Purkinje cell (primary cell): ENCODE measurements at places on chromosomes 1 and 21. TPM values are rescaled to one million over a fixed set of nuclear protein-coding genes. Genes with fewer than 3 reads are reported as not detected.

CCDC181 gene
- polyA plus RNA-seq, result 13.1 and 16.6 TPM in 2 replicates

OR2G3 gene
- polyA plus RNA-seq, result not detected in 2 replicates

TM2D1 gene
- polyA plus RNA-seq, result 345 and 419 TPM in 2 replicates

HES5 gene
- 0.62 TPM in 1 of 2 replicates, not detected in the other for polyA plus RNA-seq

NPR1 gene
- 0.23 and 1.7 TPM in 2 replicates for polyA plus RNA-seq

CRP gene
- not detected in 2 replicates for polyA plus RNA-seq

CDK18 gene
- 0.85 TPM in 1 of 2 replicates, not detected in the other for polyA plus RNA-seq

SEMA4A gene
- 0.15 and 2.8 TPM in 2 replicates for polyA plus RNA-seq

HES2 gene
- not detected in 2 replicates for polyA plus RNA-seq

OTUD7B gene
- 3.5 and 3.9 TPM in 2 replicates for polyA plus RNA-seq

INSRR gene
- not detected in 2 replicates for polyA plus RNA-seq

SLAMF8 gene
- polyA plus RNA-seq, result not detected in 2 replicates

CAPN9 gene
- 0.09 TPM in 1 of 2 replicates, not detected in the other for polyA plus RNA-seq

KANK4 gene
- polyA plus RNA-seq, result not detected in 2 replicates

GJA8 gene
- polyA plus RNA-seq, result not detected in 2 replicates

LENEP gene
- polyA plus RNA-seq, result not detected in 2 replicates

ID3 gene
- 1.3 TPM in 1 of 2 replicates, not detected in the other for polyA plus RNA-seq

STIL gene
- polyA plus RNA-seq, result 1.2 TPM in 1 of 2 replicates, not detected in the other

PLA2G4A gene
- 0.48 TPM in 1 of 2 replicates, not detected in the other for polyA plus RNA-seq

ANGPTL3 gene
- 1.1 TPM in 1 of 2 replicates, not detected in the other for polyA plus RNA-seq

CHIA gene
- polyA plus RNA-seq, result not detected in 2 replicates

LEMD1 gene
- polyA plus RNA-seq, result not detected in 2 replicates

FCRLA gene
- not detected in 2 replicates for polyA plus RNA-seq

PALMD gene
- polyA plus RNA-seq, result 0.30 TPM in 1 of 2 replicates, not detected in the other

DCST2 gene
- not detected in 2 replicates for polyA plus RNA-seq

TEDDM1 gene
- not detected in 2 replicates for polyA plus RNA-seq

CCDC190 gene
- not detected in 2 replicates for polyA plus RNA-seq

SPRR1A gene
- polyA plus RNA-seq, result 1.3 TPM in 1 of 2 replicates, not detected in the other

OR2L2 gene
- 0.21 TPM in 1 of 2 replicates, not detected in the other for polyA plus RNA-seq

TMEM269 gene
- polyA plus RNA-seq, result not detected in 2 replicates

AMY1A gene
- not detected in 2 replicates for polyA plus RNA-seq

TRIM67 gene
- 0.95 and 1.3 TPM in 2 replicates for polyA plus RNA-seq

GBP7 gene
- polyA plus RNA-seq, result 0.13 TPM in 1 of 2 replicates, not detected in the other

VASH2 gene
- 1.1 and 1.6 TPM in 2 replicates for polyA plus RNA-seq

ADORA3 gene
- polyA plus RNA-seq, result 0.49 TPM in 1 of 2 replicates, not detected in the other

PPFIA4 gene
- polyA plus RNA-seq, result 0.23 and 0.97 TPM in 2 replicates

ARMH1 gene
- polyA plus RNA-seq, result 3.7 TPM in 1 of 2 replicates, not detected in the other

IKBKE gene
- polyA plus RNA-seq, result 1.6 and 4.5 TPM in 2 replicates

KCNA10 gene
- polyA plus RNA-seq, result not detected in 2 replicates

FAM229A gene
- polyA plus RNA-seq, result not detected in 2 replicates

KRTAP10-7 gene
- not detected in 2 replicates for polyA plus RNA-seq

KRTAP19-8 gene
- not detected in 2 replicates for polyA plus RNA-seq

RGS1 gene
- polyA plus RNA-seq, result not detected in 2 replicates

CHTOP gene
- polyA plus RNA-seq, result 26.9 and 28.4 TPM in 2 replicates

FOXD3 gene
- not detected in 2 replicates for polyA plus RNA-seq

IFI44 gene
- polyA plus RNA-seq, result 2.5 and 4.2 TPM in 2 replicates

VTCN1 gene
- polyA plus RNA-seq, result not detected in 2 replicates

CFHR2 gene
- polyA plus RNA-seq, result not detected in 2 replicates

OR2T35 gene
- polyA plus RNA-seq, result not detected in 2 replicates

MIXL1 gene
- not detected in 2 replicates for polyA plus RNA-seq

TNFRSF25 gene
- 2.7 and 6.0 TPM in 2 replicates for polyA plus RNA-seq

MYOG gene
- not detected in 2 replicates for polyA plus RNA-seq

LRRC53 gene
- 1.6 TPM in 1 of 2 replicates, not detected in the other for polyA plus RNA-seq

SFN gene
- not detected in 2 replicates for polyA plus RNA-seq

TNFRSF4 gene
- polyA plus RNA-seq, result not detected in 2 replicates

TTF2 gene
- 12.1 and 19.1 TPM in 2 replicates for polyA plus RNA-seq

ATAD3C gene
- polyA plus RNA-seq, result 3.1 and 14.2 TPM in 2 replicates
